OCI-M1 (cell line): ENCODE measurements at places on chromosomes 1 and 21.

DNA sequence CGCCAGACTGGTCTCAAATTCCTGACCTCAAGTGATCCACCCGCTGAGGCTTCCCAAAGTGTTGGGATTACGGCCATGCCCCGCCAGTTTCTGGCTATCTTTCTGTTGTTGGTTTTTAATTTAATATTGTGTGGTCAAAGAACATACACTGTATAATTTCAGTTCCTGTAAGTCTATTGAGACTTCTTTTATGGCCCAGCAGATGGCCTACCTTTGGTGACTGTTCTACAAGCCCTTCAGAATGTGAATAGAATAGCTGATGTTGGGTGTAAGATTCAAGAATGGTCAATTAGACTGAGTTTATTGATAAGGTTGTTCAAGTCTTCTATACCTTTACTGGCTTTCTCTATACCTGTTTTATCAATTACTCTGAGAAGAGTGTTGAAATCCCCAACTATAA is 10.7 kb downstream of the HES2 start:
- DNase-seq: peak; percentile 38

- no peak for DNase-seq
Observed at GRCh38 chr1:178714453-178714852, 10.6 kb upstream of the RALGPS2 start.

DNA sequence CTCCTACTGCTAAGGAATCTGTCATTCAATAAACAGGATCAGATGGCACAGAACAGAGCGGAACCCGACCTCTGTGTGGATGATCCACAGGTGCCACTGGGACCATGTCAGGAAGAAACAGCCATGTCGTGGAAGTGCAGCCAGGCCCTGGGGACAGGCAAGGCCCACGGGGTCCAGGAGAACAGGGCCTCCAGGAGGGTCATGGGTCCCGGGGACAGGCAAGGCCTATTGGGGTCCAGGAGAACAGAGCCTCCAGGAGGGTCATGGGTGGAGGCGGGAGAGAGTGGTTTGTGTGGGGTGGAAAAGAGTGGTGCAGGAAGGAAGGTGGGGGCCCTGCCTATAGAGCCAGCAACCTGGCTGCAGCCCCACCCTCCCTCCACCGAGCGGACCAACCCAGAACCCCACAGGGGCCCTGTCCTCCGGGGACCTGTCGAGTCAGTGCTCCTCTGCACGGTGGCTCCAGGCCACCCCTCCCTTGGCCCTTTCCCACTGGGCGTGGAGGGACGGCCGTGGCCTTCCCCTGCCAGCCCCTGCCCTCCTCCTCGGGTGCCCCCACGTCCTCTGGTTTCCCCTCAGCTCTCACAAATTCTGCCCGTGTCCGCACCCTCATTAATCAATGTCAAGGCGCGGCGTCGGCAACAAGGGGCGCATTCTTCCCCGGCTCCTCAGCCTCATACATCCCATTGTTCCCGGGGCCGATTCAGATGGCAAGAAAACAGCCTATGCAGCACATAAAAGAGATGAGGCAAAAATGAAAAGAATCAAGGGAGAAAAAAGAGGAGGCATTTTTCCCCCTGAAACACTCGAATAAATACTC is 146.4 kb downstream of the PRDM16 start:
- DNase-seq: no peak

DNA sequence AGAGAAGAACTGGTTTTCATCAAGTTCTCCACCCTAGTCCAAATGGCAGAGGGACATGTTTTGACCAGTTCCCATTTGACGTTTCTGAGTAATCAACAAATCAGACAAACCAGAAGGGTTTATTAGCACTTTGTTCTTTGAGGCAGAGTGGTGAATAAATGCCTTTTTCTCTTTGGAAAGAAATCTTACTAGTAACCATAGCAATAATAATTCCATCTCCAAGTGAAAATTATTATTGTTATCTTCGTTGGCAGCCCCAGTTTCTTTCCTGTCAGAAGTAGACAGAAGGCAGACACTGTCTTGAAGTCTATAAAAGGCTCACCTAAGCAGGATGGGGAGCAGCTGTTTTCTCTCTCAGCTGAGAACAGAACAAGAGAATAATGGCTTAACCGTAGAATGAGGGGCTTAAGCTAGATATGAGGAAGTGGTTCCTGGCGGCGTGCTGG is 391.6 kb downstream of the PBX1 start:
- no peak for DNase-seq

- DNase-seq: no peak
Observed at GRCh38 chr1:224583774-224584173, 32.3 kb upstream of the CNIH3 start.

DNA sequence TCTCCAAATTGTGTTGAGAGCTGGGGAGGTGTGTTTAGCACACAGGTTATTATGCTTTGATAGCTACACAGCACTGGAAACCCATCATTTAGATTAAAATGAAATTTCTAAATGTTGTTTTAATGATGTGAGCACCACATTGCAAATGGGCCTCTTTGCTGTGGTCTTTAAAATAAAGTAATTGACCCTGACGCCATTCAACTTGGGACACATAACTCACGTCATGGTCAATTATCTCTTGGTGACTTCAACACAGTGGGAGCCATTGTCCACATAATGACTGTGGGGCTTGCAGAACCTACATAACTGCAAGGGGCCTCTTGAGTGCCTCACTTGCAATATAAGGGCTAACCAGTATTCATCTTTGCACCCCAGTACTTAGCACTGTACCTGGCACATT is 280.4 kb downstream of the HLX start:
- DNase-seq: no peak

DNA sequence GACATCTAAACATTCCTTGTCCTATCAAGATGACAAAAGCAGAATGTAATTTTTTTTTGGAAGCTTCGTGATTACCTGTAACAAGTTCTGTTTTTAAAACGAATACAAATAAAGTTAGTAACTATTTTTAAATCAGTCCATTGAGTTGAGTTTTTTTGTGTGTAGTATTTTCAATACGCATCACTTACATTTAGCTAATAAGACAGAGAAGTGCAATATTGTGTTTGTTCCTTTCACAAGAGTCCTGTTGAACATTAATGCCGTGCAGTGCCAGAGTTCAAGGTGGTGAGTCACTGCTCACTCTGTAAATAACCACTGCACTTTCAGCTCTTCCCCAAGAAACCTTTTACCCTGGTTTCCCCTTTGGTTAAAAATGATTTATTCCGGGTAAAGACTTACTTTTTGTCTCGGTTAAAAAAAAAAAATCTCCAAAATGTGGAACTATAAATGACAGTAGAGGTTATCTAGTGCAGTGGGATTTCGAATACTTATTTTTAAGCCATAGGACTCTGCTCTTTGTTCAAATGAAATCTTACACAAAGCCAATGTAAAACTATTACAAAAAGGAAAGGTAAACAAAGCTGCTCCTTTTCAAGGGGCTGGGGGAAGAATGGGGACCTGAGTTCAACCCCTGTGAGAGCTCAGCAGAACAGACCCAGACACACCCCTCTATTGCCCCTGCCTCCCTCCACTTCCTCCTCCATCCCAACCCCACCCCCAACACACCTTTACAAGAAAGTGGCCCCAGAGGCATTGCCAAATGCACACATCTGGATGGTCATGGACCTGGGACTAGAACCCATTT is 14.8 kb upstream of the NCMAP start:
- DNase-seq: no peak

GRCh38 chr1:113434081-113434873 is 44.0 kb downstream of the MAGI3 start:
- no peak for DNase-seq

DNA sequence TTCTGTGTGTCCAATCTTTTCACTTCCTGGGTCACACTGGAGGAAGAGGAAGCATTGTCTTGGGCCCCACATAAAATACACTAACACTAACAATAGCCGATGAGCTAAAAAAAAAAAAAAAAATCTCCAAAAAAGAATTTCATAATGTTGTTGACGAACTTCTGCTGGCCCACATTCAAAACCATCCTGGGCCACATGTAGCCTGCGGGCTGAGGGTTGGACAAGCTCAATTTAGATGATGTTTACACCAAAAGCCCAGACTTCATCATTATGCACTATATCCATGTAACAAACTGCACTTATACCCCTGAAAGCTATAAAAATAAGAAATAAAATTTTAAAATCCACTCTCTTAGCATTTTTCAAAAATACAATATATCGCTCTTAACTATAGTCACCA is 187.8 kb upstream of the PTBP2 start:
- no peak for DNase-seq

DNA sequence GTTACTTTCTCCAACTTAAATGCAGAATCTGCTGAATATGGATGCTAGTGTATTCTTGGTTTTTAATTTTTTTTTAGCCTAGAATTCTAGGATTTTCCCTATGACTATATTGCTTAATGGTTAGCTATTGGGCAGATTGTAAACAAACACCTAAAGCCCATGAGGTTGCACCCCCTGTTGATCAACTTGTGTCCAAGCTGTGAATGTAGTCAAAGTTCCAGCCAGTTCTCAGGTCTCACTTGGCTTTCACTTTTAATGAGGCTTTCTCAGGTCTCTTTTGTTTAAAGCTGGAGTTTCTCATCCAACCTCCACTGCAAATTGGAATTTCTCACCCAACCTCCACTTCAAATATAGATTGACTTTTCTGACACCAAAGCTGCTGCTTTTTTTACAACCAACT is 35.9 kb downstream of the FCER1A start:
- peak; percentile 69 for DNase-seq

GRCh38 chr1:181312946-181313345 is 170.4 kb upstream of the CACNA1E start:
- DNase-seq: no peak

DNA sequence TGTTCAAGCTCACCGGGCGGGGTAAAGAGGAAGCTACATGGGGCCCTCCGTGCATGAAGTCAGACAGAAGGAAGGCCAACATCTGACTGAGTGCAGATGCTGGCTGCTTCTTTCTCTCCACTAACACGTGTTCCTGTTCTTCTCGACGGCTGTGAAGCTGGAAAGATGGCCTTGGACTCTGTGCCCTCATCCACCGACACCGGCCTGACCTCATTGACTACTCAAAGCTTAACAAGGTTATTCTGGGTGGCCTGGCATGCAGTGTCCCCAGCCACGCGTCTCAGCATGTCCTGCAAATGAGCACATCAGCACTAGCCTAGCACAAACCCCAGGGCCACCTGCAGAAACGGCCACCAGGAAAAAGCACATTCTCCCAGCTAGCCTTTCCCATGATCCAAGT is 41.2 kb downstream of the ACTN2 start:
- no peak for DNase-seq

DNA sequence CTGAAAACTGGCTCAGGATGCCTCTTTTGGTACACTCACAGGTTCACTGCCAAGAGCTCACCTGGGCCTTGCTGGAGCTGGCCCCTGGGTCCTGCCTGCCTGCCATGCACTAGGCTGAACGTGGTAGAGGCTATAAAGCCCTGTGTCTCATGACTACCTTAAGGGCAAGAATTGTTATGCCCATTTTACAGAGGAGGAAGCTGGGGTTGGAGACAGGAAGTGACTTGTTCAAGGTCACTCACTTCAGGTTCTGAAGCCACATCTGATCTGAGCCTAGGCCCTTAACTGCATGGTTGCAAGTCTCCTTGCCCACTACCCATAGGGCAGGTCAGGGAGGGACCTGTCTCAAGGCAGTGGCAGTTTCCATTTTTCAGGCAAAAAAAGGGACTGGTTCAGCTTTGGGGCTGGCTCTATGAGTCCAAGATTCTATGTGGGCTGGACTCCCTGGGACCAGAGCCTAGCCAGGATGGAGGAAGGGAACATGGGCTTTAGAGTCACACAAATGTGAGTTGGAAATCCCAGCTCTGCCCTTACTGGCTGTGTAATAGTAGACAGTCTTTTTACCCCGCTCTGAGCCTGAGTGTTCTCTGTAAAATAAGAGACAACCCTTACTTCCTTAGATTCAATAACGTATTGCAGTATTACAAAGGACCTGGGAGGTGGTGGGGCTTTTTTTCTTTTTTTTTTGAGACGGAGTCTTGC is 7.8 kb downstream of the STK40 start:
- no peak for DNase-seq

DNA sequence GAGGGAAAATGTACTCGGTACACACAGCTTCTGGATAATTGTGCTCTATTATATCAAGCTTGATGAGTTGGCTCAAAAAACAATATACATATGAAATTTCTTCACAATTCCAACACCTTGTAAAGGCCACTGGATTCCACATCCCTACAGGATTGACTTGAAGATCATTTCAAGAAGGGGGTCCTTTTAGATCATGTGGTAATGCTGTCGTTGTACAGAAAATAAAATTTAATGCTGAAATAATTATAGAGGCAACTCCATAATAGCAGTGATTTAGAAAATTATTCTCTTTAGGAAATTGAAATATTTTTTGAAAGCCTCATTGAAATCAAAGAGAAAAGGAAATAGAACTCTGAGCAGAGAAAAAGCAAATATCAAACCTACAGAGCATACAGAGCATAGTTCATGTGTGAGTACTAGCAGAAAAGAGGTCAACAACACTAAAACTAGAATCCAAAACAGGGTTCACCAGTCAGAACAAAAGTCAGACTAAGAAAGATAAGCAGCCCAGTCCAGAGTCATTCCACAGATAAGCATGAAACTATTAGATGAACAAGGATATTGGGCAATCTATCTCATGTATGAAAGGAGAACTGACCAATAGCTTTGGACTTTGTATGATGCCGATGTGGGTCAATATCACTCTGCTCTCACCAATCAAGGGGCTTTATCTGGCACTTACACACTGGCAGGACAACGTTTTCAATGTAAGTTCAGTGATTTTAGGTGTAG is 79.5 kb upstream of the PALMD start:
- peak; percentile 10 for DNase-seq

DNA sequence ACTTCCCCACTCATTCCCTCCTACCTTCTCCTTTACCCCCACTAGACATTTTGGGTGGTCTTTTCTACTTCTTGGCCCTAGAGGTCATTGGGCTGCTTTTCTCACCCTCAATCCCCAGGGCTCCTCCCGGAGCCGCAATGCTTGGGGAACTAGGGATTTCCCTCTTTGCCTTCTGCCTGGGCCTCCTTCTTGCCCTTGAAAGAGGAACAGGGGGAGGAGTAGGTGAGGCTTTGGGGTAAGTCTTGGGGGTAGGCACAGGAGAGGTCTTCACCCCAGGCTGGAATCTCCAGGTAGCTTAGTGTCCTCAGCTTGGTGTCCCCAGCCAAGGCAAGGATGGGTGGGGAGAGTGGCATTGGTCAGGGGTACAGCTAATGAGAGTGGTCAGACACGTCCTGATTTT is 56.2 kb upstream of the EPS8L3 start:
- DNase-seq: no peak

DNA sequence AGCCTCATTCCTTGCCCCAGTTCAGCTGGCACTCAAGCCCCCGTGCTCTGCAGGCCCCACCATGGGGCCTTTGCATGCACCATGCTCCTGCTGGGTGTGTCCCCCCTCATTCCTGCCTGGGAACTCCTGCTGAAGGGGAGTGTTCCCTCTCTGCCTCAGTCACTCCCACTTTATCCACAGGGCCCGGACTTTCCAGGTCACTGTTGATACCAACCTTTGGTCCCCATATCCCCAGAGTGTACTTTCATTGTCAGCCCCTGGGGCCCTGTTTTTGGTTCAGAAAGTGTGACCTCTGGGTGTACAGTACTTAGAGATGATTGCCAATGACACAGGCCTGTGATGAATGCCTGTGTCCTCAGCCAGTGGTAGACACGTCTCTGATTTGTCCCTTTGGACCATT is 2.9 kb downstream of the TTC22 start:
- no peak for DNase-seq

- peak; percentile 46 for DNase-seq
Observed at GRCh38 chr1:211332036-211332616, 5.5 kb downstream of the TRAF5 start.
